ENCODE measurements at places on chromosomes 2 and 18. TPM values are rescaled to one million over a fixed set of nuclear protein-coding genes. Genes with fewer than 3 reads are reported as not detected.

DNA sequence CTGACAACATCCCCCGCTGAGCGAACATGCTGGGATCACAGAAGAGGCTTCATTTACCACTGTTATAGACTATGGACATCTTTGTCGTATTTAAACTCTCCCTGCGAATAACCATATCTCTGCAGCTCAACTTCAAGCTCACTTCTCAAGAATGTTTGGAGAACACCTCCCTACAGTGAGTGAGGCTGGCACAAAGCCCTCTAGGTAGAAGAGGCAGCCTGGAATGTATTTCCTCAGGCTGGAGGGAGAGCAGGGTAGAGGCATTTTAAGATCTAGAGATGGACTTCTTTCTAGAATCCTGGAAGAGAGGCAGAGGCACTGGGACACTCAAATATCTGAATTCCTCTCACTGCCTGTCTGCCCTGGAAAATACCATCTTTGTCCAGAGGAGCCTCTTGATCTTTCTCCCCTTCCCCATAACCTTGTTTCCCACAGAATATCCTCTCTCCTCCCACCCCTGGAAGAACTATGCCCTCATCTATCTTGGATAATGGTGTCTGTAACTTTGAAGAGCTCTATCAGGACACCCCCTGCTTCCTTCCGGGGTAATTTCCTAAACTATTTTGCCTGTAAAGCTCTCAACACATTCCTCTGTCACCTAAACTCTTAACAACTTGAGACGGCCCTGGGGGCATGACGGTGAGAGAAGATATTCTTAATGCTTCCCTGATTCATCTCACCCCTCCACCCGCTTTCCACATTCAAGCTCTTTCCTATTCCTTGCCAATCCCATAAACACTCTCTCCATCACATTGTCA lies 2.4 kb upstream of the ANTXR1 start:
- DNase-seq = no peak
- H3K4me3 ChIP-seq = no peak overlapping the region
- H3K4me1 ChIP-seq = no peaks in the 10 kb centered on the region
- no peaks in the 10 kb centered on the region for H3K36me3 ChIP-seq

GRCh38 chr2:127887776-127888130 lies 2.0 kb upstream of the AMMECR1L start:
- peak overlapping the region; percentile 83 for H3K4me3 ChIP-seq
- H3K4me1 ChIP-seq = no peaks in the 10 kb centered on the region
- H3K36me3 ChIP-seq = no peaks in the 10 kb centered on the region
- no peak overlapping the region for H3K27ac ChIP-seq

- H3K36me3 ChIP-seq = no peaks in the 10 kb centered on the region
- no peak for DNase-seq
- H3K4me3 ChIP-seq = no peak overlapping the region
- H3K27me3 ChIP-seq = no peaks in the 10 kb centered on the region
Observed at GRCh38 chr18:2825613-2826175, 21.1 kb upstream of the EMILIN2 start.

DNA sequence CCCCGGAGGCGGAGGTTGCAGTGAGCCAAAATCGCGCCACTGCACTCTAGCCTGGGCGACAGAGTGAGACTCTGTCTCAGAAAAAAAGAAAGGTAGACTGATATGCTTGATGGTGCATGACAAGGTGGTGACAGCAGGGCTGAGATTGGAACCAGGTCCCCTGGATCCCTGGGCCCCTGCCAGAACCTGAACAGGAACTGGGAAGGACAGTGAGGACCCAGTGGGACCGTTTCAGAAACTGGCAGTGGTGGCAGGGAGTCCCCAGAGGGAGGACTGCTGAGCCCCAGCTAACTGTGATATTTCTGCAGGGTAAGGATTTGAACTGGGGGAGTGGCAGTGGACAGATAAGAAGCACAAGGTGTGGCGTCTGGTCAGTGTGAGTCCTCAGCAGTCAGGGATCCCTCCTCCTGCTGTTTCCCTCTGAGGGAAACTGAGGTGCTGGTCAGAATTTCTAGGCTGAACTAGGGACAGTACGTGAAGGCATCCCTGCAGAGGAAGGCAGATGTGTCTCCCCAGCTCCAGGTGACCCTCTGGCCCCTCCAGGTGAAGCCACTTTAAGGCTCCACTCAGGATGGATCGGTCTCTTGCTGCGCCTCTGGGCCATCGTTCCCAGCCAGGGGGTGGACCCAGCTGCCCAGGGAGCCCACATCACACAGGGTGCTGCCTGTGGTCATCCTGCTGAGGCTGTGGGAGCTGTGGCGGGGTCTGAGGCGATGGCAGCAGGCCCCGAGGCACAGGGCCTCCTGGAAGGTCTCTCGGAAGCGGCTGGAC lies 5.6 kb downstream of the NMUR1 start:
- H3K27me3 ChIP-seq = peaks cover 3% of the 10 kb centered on the region
- no peak overlapping the region for H3K4me3 ChIP-seq
- DNase-seq = no peak
- no peak overlapping the region for H3K27ac ChIP-seq
- H3K36me3 ChIP-seq = no peaks in the 10 kb centered on the region

DNA sequence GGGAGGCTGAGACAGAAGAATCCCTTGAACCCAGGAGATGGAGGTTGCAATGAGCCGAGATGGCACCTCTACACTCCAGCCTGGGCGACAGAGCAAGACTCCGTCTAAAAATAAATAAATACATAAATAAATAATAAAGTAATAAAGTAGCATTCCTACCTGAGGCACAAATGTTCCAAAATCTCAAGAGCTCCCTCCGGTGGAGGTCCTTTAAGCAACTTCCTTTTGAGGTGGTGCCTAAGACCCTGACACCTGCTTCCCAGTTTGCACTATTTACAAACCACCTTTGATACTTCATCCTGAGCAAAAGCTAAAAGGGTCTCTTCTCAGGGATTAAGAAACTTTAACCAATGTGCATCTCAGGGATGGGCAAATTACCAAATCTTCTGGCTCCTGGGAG lies 505.1 kb downstream of the CNTNAP5 start:
- H3K4me3 ChIP-seq = no peak overlapping the region
- no peaks in the 10 kb centered on the region for H3K4me1 ChIP-seq
- H3K27ac ChIP-seq = no peak overlapping the region
- no peaks in the 10 kb centered on the region for H3K36me3 ChIP-seq
- no peaks in the 10 kb centered on the region for H3K27me3 ChIP-seq

Gene STAT4
- total RNA-seq = 1.6 TPM

Gene IMP4
- total RNA-seq = 113 TPM

Gene LIPT1
- 10.8 TPM for total RNA-seq
